ENCODE measurements at places on chromosomes 3 and 15. TPM values are rescaled to one million over a fixed set of nuclear protein-coding genes. Genes with fewer than 3 reads are reported as not detected.

The PYGO1 gene
- 18.0 TPM for total RNA-seq

DNA sequence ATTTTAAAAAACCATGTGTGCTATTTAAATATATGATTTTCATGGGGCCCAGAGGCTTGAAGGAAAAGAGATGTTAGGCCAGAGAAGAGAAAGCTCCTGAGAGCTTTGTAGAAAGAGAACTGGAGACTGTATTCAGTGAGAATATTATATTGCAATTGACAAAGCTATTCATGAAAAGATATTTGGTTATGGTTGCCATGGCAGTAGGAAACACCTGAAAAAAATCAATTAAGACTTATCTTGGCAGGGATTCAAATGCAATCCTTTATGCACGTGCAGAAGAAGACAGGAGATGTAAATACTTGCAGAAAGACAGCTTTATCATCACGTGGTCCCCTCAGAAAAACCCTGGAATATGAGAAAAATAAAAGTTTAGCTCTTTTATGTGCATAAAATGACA, 636.0 kb upstream of the TBL1XR1 start:
- no peak for DNase-seq

GRCh38 chr3:68274286-68274685, 619.9 kb upstream of the SUCLG2 start:
- no peak for DNase-seq

GRCh38 chr3:188202358-188203138, 48.6 kb downstream of the LPP start:
- no peak for DNase-seq

The GOLGA6A gene
- total RNA-seq, result under 0.01 TPM

DNA sequence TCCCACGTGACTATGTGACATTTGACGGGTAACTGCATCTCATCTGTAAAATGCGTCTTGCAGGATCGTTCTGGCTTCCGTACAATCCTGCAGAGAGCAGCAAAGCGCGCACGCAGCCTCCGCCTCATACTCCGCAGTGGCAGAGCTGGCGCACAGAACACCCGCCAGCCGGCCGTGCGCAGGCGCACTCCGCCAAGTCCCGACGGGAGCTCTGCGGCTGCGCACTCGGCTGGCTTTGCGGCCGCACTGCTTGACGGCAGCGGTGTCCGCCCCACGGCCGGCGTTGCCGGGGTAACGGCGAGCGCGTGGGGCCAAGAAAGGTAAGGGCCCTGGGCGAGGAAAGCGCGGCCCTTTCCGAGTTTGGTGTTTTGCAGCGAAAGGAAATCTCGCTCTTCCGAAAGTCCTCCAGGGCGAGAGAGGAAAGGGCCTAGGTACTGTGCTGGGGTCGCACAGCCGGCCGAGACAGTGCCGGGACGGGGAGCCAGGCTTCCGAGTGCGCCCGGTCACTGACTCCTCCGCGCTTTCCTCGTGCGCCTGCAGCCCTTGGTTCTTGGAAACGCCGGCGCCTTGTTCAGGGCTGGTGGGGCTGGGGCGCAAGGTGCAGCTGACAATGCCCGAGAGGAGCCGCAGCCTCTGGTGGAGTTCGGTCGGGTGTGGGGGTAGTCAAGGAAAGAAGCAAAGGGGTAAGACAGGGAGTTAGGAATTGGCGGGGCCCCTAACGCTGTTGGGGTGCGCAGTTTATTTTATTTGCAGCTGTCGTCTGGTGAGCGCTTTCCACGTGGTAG, at the start of gene TSEN2:
TSS of gene TSEN2 (plus strand) at position 283 of the 785 bp plus-strand sequence. CDS start 5,321 bp downstream, outside the sequence.
- peak; percentile 99 for DNase-seq

DNA sequence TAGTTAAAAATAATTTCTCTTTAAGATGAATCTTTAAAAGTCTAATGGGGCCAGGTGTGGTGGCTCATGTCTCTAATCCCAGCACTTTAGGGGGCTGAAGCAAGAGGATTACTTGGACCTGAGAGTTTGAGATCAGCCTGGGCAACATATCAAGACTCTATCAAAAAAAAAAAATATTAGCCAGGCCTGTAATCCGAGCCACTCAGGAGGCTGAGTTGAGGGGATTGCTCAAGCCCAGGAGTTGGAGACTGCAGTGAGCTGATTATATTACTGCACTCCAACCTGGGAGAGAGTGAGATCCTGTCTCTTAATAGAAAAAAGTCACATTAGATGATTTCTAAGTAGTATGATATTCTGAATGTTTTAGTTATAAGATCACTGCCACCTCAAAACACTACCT, 322.0 kb upstream of the MANF start:
- no peak for DNase-seq

The CASR gene
- not detected for total RNA-seq

DNA sequence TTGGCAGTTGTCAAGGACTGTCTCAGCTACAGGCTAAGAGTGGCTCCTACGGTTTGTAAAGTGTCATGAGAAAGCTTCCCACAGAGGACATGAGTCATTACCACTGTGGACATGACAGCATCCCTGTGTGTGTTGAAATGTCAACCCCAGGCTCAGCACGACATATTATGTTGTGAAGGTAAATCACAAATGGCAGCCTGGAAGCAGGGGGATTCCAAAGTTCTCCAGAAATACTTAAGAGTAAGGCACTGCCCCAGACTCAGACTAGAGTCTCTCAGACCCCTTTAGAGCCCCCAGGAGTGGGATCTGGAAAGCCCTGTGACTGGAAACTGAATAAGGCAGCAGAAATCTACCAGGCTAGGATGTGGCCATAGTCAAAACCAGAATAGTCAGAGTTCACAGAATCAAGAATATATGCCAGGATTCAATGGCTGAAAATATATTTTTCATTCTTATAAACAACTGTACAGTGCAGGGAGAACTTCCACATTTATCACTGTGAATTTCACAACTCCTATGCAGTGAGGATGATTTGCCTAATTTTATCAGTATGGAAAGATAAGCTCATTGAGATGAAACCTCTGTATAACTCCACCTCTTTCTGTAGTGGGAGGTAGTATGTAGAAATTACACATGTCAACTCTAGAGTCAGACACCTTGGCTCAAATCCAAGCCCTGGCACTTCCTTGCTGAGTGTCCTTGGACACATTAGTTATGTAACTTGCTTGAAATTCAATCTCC, 237.1 kb upstream of the CFAP20DC start:
- DNase-seq, result no peak

The GPR62 gene
- total RNA-seq, result not detected

The SLC22A14 gene
- 0.29 TPM for total RNA-seq

Data from osteoblast (primary cell).